Suppressor macrophage treated with lipopolysaccharide for 4 hours (primary cell): ENCODE measurements at places on chromosomes 3 and 15.

GRCh38 chr3:125440559-125440955, 65.4 kb upstream of the ZNF148 start:
- DNase-seq: no peak

DNA sequence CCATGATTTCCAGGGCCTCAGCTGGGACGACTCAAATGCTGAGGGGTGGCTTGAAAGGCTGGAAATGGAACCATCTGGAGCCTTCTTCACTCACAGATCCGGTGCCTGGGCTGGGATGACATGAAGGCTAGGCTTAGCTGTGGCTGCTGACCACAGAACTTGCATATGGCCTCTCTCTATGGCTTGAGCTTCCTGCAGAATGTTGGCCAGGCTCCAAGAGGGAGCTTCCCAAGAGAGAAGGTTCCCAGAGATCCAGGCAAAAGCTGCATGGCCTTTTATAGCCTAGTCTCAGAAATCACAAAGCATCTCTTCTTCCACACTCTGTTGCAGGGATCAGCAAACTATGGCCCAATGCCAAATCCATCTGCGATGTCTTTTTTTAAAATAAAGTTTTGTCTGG, 44.8 kb downstream of the GATM start:
- DNase-seq: peak; percentile 9

GRCh38 chr3:64218329-64218728, 6.9 kb downstream of the PRICKLE2 start:
- DNase-seq: no peak

GRCh38 chr3:157107037-157107436, 52.9 kb downstream of the CCNL1 start:
- DNase-seq: no peak

DNA sequence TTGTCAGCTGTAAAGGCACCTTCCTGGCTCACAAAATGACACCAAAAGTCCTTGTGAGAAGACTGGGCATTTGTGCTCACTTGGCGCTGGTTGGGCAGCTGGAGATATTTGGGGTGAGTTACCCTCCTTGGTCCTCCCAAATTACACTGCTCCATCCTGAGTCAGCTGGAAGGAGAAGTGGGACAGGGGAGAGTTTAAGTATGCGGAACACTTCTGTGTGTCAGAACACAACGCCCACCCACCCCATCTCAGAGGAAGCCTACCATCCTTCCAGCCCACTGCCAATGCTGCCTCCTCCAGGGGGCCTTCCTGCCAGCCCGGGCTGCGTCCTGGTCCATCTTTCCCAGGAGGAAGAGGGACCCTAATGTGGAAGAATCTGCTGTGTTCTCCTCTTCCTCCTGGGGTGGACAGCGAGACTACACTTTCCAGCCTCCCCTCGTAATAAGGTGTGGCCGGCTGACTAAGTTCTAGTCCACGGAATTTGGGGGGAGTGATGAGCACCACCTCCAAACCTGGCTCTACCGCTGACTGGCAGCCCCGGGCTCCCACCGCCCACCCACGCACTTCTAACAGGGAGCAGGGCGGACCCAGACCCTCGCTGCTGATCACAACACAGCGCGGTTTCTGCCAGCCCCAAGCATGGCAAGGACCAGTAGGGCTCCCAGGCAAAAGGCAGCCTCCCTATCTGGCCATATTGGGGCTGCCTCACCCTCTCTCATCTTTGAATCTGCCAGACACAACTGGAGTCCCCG, 265.0 kb downstream of the XXYLT1 start:
- no peak for DNase-seq

DNA sequence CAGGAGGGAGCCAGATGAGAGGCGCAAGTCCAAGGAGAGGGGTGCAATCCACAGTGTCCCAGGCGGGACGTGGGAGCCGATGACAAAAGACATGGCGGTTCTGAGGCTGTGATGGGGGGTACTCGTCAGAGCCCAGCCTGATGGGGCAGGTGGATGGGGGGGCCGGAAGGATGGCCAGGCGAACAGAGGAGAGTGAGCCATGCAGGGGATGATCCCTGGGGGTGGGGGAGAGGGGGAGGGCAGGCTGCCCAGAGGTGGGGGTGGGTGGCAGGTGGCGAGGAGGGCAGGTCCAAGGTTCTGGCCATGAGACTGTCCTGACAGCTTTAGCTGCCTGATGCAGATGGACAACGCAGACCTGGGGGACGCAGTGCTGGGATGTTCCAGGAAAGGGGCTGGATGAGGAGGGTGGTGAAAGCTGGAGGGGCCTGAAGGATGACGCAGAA, 8.9 kb upstream of the CSPG4 start:
- DNase-seq: no peak

- DNase-seq: no peak
Measured at GRCh38 chr3:183281126-183281797, 28.2 kb downstream of the B3GNT5 start.

- DNase-seq: no peak
Measured at GRCh38 chr15:68982976-68983563, 31.4 kb upstream of the NOX5 start.

GRCh38 chr3:16511681-16512434, 1.6 kb downstream of the RFTN1 start:
- peak; percentile 97 for DNase-seq

GRCh38 chr3:127819086-127819485, 3.2 kb downstream of the MGLL start:
- no peak for DNase-seq

GRCh38 chr3:41318520-41318919, 119.2 kb downstream of the CTNNB1 start:
- DNase-seq: no peak

DNA sequence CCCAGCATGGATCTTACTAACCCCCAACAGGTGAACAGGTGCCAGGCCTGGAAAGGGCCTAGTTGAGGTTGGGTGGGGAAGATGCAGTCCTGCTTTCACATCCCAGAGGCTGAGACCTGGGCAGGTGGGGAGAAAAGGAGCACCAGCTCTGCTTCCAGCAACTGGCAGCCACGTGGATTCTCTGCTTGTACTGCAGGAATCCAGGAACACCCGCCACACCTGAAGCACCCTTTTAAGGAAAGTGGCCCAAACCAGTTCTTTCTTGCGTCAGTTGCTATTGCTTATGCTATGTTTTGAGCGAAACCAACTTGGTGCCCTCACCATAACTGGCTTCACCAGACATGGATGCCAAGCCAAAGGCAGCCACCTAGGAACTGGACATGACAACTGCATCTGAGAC, 28.1 kb upstream of the NEO1 start:
- no peak for DNase-seq

GRCh38 chr3:10917176-10917575, 75.4 kb upstream of the SLC6A1 start:
- DNase-seq: no peak

DNA sequence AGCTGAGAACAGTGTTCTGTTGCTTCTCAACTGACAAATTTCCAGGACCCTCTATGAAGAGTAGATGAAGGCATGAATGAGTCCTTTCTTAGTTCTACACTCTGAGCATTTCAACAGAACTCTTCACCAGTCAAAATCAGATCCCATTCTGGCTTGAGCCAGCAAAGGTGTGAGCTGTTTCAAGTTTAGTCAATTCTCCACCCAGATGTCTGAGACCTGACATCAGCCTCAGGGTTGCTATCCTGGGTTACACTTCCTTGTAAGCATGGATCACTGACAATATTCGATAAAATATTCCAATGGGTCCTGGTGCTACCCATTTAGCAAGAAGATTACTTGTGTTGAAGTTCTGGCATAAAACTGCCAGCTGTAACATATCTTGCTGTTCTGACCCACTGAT, 97.6 kb upstream of the PPP2R3A start:
- no peak for DNase-seq

DNA sequence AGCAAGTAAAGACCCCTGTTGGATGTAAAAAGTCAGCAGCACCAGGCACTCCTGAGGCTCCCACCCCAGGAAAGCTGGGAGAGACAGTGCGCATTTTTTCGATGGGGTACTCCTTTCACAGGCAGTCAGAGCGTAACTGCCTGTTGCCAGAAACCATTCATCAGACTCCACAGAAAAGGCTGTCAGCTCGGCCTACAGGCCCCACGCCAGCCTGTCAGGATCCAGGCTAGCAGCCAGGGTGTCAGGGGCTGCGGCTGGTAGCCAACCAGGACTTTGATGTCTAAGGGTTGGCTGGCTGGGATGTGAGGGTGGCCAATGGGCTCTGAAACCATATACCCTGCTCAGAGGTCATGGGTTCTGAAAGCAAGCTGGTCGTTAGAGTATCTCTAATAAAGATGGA, 164.5 kb downstream of the WNT5A start:
- no peak for DNase-seq

GRCh38 chr3:49883998-49884397, 14.3 kb upstream of the CAMKV start:
- no peak for DNase-seq

GRCh38 chr3:130609166-130609979, 92.4 kb downstream of the COL6A6 start:
- no peak for DNase-seq

GRCh38 chr3:12931273-12931905, 90.0 kb upstream of the RPL32 start:
- no peak for DNase-seq

GRCh38 chr3:64798316-64798715, 110.5 kb upstream of the ADAMTS9 start:
- no peak for DNase-seq

DNA sequence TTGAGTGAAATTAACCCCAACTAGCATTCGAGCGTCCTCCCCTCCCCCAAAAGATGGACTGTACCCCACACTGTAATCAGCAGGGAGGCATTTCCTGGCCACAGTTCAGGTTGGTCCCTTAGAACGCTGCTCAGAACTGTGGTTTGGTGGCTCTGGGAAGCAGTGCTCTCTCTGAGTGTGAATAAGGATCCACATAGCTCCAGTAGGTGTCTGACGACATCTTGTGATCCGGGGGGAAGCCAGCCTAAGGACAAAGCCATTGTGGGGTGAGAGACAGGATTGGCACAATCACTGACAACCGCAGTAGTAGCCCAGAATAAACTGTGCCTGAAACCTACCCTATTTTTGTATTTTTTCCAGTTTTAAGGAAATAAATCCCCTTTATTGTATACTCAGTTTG, 125.3 kb downstream of the IGF1R start:
- no peak for DNase-seq

- DNase-seq: peak; percentile 71
Measured at GRCh38 chr3:13002398-13003124, 70.7 kb downstream of the IQSEC1 start.
